ENCODE measurements at places on chromosomes 3 and 15.

- DNase-seq = no peak
These were observed 12.3 kb upstream of the ANPEP start for GRCh38 chr15:89826671-89827655.

DNA sequence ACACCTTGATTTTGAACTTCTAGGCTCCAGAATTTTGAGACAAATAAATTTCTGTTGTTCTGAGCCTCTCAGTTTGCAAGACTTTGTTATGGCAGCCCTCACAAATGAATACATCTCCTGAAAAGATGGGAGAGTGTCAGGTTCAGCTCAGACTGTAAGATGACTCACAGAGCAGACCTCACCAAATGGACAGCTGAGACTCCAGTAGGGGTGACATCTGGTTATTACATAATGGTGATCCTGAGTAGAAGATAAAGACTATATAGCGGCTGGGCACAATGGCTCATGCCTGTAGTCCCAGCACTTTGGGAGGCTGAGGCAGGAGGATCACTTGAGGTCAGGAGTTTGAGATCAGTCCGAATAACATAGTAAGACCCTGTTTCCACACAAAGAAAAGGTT lies 26.2 kb upstream of the MTMR14 start:
- DNase-seq = no peak

DNA sequence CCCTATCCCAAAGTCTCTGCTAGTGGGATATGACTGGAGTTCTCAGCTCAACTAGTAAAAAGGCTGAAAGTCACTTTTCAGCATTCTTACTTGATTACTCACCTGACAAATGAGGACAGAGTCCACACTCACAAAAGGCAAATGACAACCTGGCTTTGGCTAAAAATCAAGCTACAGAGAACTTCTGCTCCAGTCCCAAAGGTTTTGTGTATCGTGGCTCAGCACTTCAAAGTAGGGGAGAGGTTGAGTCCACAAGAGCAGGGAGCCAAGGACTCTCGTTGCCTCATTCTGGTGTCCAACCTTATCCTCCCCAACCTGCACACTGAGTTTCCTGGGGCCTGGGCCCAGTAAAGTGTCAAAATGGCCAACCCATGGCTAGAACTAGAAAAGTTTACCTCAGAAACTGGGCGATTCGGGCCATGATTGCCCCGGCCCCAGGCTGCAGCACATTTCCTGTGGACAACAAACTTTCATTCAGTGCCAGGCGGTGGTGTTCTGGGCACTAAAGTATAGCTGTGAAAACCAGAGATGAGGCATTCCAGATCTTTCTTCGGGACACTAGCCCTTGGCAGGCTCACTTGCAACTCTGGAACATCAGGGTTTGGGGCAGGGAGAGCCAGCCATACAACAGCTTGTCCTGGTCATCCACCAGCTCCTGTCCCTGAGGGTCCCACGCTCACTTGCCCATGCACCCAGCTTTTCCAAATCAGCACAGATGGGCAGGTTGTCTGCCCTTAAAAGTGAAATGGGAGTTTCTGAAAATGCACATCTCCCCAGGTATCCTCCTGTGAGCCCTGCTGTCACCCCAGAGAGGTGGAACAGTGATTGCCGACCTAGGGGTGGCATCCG lies 3.1 kb downstream of the ACAA1 start:
- DNase-seq = no peak

GRCh38 chr3:60720736-60721135 lies 530.5 kb downstream of the FHIT start:
- no peak for DNase-seq

DNA sequence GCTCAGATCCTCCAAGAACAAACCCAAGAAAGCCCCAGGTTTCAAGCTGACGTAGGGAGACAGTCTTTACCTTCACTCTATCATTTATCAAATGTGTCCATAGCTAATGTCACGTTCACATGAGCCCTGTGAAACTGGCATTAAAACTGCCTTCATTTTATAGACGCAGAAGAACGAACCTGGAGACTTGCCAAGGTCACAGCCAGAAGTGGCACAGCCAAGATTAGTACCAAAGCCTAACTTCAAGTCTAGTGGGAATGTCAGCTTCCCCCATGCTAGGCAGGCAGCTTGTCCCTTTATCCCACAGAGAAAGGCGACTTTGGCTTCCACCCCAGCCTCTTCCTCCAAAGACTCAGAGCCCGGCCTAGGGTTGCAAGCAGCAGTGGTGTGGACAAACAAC lies 517.2 kb downstream of the SHQ1 start:
- DNase-seq = peak; percentile 10

- DNase-seq = no peak
These were observed 360.4 kb upstream of the CNTN6 start for GRCh38 chr3:732326-732928.

DNA sequence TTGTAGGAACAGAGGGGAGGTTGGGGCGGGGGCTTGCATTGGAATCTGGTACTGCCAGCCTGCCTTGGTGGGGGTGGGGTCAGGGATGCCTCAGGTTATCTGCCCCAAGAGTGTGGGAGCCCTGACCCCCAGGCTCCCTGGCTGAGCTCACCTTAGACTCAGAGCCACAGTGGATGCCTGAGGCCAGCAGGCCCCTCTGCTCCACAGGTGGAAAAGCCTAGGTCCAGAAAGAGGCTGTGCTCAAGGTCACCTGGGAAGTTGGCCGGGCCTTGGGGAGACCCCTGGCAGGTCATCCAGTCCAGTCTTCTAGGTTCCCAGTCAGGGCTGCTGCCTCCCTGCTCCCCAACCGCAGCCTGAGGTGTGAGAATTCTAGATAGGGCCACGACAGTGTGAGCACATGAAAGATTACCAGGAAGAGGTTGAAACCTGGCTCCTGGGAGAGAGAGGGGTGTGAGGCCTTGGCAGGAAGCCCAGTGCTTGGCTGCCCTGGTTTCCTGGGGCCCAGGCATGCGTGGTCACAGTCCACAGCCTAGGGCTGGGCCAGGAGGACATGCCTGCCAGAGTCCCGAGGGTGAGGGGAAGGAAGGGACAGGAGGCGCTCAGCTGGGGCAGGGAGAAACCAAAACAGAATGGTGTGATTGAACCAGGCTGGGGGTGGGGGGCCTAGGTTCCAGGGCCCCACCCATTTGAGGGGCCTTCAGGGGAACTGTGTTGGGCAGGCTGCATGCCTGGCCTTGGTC lies 4.9 kb downstream of the HDAC11 start:
- DNase-seq = peak; percentile 52

- DNase-seq = no peak
These were observed 26.8 kb downstream of the CMC1 start for GRCh38 chr3:28267984-28268849.

DNA sequence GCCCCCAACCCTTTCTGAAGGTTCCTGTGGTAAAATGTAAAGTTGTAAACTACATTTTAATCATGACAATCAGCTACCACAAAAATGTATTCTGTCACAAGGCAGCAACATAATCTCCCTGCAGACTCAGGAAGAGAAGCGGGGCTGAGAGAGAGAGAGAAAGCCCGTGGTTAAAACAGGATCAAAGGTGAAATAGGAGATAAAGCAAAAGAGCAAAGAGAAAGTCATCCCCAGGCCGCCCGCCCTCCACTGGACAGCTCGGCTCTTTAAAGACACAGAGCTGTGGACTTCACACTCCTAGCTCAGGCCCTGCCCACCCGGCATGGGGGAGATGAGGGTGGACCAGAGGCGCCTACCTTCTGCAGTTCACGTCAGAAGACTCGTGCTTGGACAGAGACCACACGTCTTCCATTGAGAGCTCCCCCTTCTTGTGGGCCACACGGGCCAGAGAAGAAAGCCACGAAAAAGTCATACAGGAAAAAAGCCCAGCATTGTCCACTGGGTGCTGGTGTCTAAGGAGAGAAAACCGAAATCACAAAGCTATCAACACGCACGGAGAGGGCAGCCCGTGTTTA lies 29.4 kb downstream of the ABCC5 start:
- DNase-seq = no peak

DNA sequence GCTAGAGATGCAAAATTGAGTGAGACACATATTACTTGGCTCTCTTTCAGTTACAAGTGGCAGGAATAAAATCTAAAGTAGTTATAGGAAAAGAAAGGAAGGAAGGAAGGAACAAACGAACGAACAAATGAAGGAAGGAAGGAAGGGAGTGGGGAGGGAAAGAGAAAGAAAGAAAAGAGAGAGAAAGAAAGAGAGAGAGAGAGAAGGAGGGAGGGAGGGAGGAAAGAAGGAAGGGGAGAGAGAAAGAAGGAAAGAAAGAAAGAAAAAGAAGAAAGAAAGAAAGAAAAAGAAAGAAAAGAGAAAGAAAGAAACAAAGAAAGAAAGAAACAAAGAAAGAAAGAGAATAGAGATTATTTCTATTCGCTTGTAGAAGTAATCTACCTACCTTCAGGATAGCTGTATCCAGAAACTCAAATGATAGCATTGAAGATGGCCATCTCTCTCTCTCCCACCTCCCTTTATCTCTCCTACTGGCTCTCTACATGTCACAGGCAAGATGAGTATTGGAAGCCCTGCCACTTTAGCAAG lies 229.7 kb upstream of the TLE3 start:
- no peak for DNase-seq

DNA sequence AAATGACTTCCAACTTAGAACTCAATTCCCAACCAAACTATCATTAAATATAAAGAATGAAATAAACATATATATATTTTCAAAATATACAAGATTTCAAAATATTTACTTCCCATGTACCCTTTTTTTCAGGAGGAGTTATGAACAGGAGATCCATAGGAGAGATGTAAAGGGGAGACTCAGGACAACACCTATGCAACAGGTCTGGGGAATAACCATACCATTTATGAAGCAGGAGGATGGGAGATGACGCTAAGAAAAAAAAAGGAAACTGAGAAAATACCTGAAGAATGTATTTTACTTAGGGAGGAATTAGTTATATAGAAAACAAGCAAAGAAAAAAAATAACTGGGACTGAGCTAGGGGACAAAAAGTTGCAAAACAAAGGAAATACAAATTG lies 23.8 kb downstream of the INTS14 start:
- DNase-seq = no peak

- DNase-seq = no peak
These were observed 82.9 kb upstream of the HACD2 start for GRCh38 chr3:123667784-123668183.

DNA sequence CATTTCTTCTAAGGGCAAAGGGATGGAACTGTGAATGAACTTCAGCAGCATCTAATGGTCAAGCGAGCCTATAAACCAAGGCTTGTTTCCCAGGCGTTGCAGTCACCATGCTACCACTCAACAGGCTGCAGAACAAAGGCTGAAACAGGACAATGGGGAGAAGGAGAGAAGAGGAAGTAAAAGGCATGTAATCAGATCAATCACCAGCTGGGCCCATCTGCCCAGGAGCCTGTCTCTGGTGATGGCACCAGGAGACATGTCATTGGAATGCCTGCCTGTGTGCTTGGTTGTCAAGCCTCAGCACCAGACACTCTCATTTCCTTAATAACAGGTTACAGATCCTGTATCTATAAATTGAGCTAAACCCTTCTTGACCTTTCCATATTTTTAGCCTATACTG lies 81.7 kb upstream of the UMPS start:
- no peak for DNase-seq

DNA sequence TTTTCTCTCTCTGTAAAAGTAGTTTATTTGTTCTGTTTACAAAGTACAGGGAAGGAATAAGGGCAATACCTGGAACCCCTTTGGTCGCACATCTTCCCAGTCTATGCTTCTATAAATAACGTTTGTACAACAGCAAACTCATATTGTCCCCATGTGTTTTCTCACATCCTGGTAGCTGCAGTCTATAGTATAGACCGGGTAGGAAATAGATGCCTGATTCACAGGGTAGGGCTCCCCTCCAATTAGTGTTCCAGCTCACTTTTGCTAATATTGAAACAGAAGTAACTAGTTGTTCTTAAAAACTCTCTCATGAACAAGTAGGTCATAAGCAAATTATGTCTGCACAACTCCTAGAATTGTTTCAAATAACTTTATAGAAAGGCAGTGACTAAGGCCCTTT lies 17.7 kb downstream of the ATG7 start:
- no peak for DNase-seq

DNA sequence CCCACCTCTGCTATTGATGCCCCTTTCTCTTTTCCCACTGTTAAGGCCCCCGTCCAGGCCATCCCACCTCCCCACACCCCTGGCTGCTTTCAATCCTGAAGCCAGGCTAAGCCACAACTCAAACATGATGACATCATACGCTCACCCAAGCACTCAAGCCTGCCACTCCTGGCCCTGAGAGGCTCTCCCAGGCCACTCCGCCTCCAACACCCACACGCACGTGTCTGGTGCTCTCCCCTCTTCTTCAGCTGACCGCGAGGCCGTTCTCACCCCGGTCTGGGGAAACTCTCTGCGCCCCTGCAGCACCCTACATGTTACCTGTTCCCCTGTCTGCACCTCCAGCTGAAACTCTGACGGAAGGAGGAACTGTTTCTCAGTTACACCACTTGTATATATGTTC lies 6.2 kb downstream of the ZXDC start:
- no peak for DNase-seq

DNA sequence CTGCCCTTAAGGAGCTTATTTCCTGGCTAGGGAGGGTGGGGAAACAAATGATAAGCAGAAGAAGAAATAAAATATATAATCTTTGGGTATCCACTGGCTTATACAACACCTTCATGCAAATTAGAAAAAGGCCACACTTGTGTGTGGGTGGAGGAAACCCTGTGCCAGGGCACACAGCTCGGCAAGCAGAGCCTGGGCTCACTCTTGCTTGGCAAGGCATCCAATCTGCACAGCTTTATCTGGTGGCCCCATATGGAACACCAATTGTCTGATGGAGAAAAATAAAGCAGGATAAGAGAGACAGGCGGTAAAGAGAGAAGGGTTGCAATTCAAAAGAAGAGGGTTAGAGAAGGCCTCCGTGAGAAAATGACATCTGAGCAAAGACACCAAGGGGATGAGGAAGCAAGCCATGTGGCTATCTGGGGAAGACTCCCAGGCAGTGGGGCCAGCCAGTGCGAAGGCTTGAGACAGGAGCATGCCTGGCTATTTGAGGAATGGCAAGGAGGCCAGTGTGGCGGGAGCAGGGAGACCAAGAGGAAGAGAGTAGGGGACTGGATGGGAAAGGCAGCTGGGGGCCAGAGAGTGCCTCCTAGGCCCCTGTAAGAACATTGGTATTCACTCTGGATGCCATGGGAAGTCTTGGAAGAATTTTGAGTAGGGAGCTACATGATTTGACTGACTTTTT lies 22.5 kb upstream of the VPS8 start:
- DNase-seq = no peak

- DNase-seq = peak; percentile 7
These were observed 1.5 kb upstream of the MAPKBP1 start for GRCh38 chr15:41772720-41773331.

DNA sequence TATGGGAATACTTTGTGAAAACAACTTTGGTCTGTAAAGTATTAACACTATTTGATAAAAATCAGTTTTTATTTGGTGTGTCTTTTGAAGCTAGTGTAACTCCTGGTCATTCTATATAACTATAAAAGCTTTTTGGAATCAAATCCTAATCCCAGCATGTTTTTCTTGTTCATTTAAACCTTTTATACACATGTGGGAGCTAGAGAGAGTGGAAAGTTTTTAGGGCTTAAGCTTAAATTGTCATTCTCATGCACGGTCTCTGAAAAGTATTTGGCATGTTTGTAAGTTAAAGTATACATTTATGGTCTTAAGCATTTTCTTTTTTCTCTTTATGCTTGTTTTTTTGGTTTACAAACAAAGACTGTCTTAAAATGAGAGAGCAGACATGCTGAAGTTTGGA lies 83.4 kb upstream of the RARB start:
- DNase-seq = no peak

- DNase-seq = no peak
These were observed 225.8 kb upstream of the SLCO3A1 start for GRCh38 chr15:91627473-91628278.

- DNase-seq = peak; percentile 48
These were observed 19.0 kb upstream of the TRAK1 start for GRCh38 chr3:42071904-42072812.

Data from NCI-H1105 (cell line).